Osteoblast (primary cell): ENCODE measurements at places on chromosomes 13 and 19. TPM values are rescaled to one million over a fixed set of nuclear protein-coding genes. Genes with fewer than 3 reads are reported as not detected.

CDC42EP5 gene
- 18.8 and 20.3 TPM in 2 replicates for total RNA-seq

DNA sequence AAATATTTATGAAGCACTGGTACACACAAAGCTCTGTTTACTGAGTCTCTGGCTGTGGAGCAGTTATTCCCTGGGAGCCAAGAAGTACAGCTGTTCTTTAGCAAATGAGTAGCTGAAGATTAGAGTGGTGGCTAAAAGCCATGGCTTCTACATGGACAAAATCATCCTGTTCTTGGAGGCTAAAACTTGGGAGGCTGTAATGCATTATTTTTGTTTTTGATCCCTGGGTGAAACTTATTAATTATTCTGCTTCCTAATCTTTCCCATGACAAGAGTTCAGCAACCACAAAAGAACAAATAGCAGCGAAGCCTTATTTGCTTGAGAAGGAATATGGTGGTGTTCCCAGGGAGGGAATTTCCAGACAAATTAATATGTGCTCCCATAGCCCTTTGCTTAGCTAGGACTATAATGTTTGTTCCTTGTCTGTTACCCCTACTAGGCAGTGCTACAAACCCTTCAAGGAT is 109.5 kb downstream of the DCT start:
- DNase-seq, result peak; percentile 35

DNA sequence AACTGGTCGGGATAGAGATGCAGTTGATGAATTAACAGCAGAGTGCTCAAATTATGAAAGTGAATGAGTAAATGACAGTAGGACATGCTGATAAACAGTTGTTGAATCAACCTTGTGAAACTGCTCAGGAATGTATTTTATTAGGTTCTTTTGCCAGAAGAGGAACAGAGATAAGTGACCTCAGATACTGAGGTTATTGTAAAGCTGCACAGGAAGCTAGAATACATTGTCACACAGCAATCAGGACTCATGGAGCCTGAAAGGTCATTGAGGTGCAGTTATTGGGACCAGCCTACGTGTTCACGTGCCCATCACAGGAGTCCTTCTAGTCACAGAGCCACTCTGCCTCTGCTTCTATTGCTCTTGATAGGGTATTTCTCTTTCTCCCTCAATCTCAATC is 47.5 kb upstream of the MED4 start:
- DNase-seq, result no peak

PNMA8B gene
- total RNA-seq, result 0.72 and 1.2 TPM in 2 replicates

DNA sequence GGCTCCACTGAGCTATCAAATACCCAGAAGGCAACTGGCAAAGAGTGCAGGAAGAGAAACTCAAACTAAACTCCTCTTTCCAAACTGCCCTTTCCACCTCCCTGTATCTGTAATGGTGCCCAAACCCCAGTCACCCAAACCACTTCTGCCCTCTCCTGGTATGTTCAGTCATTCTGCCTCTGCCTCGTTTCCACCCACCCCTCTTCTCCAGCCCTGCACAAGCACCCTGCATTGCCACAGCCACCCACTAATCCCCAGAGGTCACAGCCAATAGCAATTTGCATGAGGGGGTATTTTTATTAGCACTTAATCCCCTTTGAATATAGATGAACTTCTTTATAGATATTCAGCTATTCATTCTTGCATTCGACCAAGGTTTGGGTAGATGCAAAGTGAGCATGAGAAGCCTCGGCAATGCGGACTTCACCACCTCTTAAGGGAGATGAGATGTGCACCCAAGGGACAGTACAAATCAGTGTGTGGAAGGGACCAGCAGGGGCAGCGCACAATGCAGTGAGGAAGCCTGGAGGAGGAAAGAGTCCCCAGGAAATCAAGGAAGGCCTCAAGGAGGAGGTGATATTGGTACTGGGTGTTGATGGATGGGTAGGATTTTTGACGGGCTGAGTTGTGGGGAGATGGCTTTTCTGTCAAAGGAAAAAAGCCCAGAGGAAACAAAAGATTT is 12.4 kb downstream of the TMEM272 start:
- DNase-seq, result peak; percentile 86

KLK2 gene
- not detected in 2 replicates for total RNA-seq

OXGR1 gene
- total RNA-seq, result not detected in 2 replicates

CLEC17A gene
- total RNA-seq, result under 0.01 TPM in 1 of 2 replicates, not detected in the other

KLF5 gene
- total RNA-seq, result 4.0 and 5.9 TPM in 2 replicates

SYCN gene
- not detected in 2 replicates for total RNA-seq

DNA sequence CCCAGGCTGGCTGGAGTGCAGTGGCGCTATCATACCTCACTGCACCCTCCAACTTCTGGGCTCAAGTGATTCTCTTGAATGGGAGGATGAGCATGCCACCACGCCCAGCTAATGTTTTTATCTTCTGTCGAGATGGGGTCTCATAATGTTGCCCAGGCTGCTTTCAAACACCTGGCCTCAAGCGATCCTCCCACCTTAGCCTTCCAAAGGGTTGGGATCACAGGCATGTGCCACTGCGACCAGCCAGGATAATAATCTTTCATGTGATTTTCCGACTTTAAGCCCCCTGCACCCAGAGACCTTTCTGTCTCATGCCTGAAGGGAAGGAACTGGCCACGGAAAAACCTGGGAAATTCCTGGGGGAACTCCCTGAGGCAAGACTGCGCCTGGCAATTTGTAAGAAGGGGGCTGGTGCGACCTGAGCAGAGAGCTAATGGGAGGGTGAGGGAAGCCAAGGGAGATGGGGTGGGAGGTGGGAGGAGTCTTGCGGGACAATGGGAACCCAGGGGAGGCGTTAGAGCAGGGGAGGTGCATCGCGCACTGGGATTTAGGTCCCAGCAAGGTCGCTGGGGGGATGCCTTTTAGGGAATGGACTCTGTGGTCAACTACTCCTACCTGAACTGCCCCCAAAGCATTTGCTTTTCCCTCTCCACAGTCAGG is 1.2 kb upstream of the CCDC124 start:
- DNase-seq, result peak; percentile 34

DNA sequence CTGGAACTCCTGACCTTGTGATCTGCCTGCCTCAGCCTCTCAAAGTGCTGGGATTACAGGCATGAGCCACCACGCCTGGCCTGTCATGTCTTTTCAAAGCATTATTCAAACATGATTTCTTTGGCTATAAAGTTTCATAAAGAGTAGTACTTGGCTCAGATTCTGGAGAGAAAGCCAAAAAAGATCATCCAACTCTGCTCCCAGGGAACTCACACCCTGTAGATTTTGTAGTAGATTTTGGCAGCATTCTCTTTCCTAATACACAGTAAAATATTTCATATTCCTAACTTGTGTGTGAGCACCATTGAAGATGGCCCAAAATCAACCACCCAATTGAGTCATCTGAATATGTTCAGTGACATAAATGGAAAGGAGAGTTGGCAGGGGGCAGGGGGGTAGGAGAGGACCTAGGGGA is 48.4 kb downstream of the CAB39L start:
- DNase-seq, result peak; percentile 67

DNA sequence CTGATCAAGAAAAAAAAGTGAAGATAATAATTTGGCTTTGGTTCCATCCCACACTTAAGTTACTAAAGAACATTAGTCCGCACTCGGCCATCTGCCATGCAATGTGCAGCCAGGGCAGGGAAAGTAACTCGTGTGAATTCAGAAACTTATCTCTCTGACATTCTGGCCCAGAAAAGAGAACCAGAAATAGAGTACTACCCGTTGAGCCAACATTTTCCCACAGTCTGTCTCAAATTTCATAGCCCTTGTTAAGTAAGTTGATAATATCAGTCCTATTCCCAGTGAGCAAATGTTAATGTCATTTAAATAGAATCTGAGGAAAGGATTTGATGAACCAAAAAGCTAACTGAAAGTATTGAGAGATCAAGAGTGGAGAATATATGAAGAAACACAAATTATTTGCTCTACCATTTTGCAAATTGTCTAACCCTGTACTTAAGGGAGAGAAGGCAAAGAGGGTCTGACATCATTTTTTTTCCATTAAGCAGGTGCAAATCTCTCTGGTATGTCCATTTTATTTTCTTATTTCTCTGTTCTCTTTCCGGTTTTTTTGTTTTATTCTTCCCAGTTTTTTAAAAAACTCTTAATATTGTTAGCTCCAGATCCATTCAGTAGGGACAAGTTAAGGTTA is 156.3 kb downstream of the NDFIP2 start:
- no peak for DNase-seq

DNA sequence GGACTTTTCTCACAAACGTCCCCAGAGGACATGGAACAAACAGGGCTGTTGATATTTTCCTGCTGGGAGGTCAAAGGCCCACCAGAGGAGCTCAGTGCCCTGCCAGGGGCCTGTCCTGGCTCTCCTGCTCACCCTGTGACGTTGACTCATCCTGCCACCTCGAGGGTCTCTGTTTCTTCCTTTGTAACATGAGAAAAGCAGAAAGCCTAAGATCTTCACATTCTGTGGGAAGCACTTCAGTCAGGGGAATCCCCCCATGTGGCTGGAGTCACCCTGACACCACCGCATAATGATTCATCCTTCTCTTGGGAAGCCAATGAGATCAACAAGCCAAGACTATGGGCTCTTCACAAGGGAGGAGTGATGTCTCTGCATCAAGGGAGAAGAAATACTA is 147.9 kb downstream of the KATNAL1 start:
- DNase-seq, result peak; percentile 95

DNAAF3 gene
- total RNA-seq, result 0.59 and 0.72 TPM in 2 replicates

- peak; percentile 93 for DNase-seq
These were observed 50.6 kb downstream of the DPF1 start for GRCh38 chr19:38173291-38174041.

- DNase-seq, result peak; percentile 97
These were observed at the start of gene TEX30 for GRCh38 chr13:102773441-102774213. TSS of gene TEX30 (minus strand) at chr13:102773786. CDS start at chr13:102770026, 3,760 bp downstream.

PTH2 gene
- total RNA-seq, result not detected in 2 replicates

GRCh38 chr19:16066611-16067104 is 9.6 kb upstream of the TPM4 start:
- peak; percentile 82 for DNase-seq

ZNF793 gene
- 1.8 and 2.1 TPM in 2 replicates for total RNA-seq

GRCh38 chr19:38862321-38863059 is 12.7 kb upstream of the HNRNPL start:
- no peak for DNase-seq

DNA sequence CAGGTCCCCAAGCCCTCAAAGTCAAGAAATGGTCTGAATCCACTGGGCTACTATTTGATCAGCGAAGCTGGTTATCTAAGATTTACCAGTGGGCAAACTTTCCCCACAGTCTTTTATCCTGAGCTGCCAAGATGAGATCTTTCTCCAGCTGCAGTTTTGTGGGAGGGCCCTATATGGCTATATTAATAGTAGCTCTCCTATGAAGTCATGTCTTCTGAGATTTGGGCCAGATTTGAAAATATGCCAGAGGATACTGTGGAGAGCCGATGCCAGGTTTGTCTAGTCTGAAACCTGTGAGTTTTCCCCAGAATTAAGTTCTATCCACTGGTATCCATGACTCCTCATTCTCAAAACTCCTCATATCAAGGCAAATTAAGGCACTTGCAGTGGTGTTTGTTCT is 173.2 kb downstream of the FLT1 start:
- DNase-seq, result peak; percentile 72

UHRF1 gene
- total RNA-seq, result 7.4 and 7.6 TPM in 2 replicates

TUBB4A gene
- not detected in 2 replicates for total RNA-seq

GRCh38 chr13:51674276-51674675 is 90.0 kb downstream of the WDFY2 start:
- DNase-seq, result no peak

- DNase-seq, result peak; percentile 79
These were observed 5.3 kb upstream of the PTPRS start for GRCh38 chr19:5345895-5346386.

GRCh38 chr13:112510987-112511685 is 76.8 kb downstream of the TUBGCP3 start:
- no peak for DNase-seq

GRCh38 chr19:31013384-31014020 is 335.7 kb downstream of the TSHZ3 start:
- no peak for DNase-seq

ICAM5 gene
- total RNA-seq, result under 0.01 TPM in 1 of 2 replicates, not detected in the other

DNA sequence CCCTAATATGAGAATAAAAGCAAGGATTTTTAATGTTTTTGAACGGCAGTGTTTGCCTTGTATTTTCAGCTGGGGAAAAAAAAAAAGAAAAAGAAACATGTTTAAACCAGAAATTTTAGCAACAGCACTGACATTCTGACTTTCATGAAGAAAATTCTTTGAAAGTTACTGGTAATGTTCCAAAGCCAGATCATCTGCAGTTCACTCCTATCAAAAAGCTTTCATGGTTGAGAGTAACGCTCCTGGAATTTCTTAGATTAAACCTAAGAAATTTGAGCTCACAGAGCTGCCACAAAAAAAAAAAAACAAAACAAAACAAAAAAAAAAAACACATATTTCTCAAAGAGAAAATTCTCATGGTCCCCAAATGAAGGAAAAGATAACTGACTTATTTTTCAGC is 1106.7 kb downstream of the EFNB2 start:
- no peak for DNase-seq

GRCh38 chr19:42965176-42965575 is 28.2 kb upstream of the PSG7 start:
- no peak for DNase-seq

DNA sequence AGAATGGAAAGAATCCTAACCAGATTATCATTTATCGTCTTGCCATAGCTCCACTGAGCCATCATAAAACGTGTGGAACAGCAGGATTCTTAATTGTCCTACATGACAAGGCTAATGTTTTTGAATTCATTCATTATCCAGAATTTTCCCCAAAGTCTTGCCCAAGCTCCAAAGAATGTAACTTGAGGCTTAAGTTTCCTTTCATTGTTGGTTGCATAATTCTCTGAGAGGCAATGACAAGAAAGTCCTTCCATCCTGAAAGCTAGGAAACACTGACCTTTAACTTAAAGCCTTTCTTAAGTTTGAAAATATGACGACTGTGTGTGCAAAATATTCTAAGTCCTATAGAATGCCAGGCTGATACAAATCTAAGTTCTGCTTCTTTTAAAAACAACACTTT is 546.1 kb downstream of the SUCLA2 start:
- no peak for DNase-seq

GRCh38 chr19:41785653-41786052 is 10.7 kb upstream of the CEACAM3 start:
- DNase-seq, result no peak

DNA sequence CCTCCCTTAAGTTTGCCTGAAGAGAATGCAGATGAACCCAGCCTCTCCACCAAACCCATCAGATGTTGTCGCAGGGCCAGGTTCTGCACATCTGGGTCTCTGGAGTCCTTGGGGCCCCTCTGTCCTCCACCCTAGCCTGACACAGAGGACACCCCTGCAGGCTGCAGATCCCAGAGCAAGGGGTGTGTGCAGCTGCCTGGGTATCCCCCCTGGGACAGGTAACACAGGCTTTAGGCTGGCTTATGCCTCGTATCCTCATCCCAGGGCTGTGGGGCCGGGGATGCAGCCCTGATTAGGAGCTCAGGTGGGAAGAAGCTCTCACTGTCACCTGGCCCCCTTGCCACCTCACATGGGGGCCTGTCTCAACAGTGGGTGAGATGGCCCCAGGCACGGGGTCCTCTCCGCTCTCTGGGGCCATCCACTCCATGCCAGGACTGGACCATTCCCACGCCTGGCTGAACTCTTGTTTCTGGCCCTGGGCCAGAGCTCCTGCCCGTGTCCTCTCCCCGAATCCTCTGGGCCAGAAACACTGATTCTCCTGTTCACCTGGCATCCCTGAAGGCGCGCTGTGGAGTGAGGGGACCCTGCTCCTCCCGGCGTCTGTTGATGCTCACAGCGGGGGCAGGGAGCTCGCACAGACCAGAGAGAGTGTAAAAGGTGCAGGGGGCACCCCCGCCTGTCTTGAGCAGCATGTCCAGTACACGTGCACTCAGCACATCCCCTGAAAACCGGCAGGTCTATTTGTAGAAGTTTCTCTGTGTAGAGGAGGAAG is 38.7 kb upstream of the TPM4 start:
- DNase-seq, result peak; percentile 69
